ENCODE measurements at places on chromosomes 6 and 20. TPM values are rescaled to one million over a fixed set of nuclear protein-coding genes. Genes with fewer than 3 reads are reported as not detected.

PGC gene
- total RNA-seq, result not detected

DNA sequence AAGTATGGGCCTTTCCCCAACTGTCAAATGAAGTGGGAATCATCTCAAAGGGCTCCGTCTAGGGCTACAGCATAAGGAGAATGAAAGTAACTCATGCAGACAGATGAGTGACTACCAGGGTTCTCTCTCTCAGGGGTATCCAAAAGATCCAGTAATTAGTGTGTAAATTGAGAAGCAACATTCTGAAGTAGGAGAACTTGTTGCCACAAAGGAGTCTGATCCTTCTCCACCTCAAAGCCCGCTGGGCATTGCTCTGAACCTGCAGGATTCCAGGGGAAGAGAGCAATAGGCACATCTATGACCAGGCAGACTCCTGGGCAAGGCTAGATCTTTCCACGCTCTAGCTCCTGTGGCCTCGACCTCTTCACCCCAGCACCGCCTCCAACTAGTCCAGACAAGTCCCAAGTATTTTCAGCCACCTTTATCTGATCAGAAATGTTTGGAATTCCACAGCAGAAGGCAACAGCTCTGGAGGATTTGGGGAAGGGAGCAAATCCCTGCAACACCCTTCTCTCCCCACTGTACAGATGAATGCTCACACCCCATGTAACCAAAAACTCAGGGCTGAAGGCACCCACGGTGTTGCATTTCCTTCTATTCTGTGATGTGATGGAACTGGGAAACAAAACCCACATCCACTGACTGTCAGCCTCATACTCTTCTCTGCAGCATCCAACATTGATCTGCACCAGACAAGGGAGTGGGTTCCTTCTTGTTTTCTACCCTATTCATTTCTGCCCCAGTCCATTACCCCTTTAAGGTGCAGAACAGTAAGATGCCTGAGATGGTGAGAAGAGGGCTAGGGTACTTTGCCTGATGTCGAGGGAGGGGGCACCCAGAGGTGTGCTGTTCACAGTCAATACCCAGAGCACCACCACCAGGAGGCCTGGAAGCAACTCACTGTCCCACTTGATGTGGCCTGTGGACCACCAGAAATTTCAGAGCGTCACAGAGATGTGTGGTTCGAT is 41.0 kb downstream of the COX4I2 start:
- no peak for DNase-seq

- DNase-seq, result peak; percentile 66
Observed at GRCh38 chr6:31356946-31357466, at the start of gene HLA-B. Gene HLA-B, minus strand, starts transcription at chr6:31357179. Its CDS starts 21 bp downstream, at chr6:31357158.

- no peak for DNase-seq
Observed at GRCh38 chr20:61821735-61822134, 243.9 kb downstream of the TAF4 start.

DNA sequence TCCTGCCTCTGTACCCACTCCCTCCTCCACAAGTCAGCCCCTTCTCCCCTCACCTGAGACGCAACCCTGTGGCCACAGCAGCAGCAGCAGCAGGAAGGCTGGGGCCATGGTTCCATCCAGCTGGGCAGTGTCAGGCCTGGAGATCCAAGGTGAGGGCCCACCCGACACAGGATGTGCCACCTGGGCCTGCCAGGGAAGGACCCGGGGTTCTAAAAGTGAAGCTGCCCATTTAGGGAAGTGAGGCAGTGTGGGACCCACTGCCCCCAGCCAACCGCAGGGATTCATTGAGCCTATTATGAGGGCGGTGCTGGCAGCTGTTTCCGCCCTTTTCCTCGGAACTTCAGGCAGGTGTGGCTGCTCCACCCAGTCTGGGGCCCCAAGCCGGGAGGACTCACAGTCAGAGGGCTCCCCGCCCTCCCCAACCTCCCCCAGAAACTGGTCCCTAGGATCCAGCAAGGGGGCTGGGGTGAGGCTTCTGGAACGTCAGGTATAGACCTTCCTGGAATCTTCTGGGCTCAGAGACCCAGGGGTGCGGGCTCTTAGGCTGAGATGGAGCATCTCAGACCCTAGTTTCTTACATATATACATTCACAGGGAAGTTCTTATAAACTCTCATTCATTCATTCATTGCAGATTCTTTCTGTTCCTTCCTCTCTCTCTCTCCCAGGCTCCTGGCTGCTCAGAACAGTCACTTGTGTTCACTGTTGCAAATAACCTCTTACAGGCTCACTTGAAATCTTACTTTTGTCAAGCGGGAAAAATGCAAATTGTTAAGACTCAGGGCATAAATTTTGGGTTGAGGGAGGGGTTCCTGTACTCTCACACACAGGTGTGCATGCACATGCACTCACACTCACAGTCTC is at the start of gene TREML2:
TREML2 (minus strand) TSS at position 249 of the 863 bp plus-strand sequence; CDS start at position 108, 141 bp downstream.
- DNase-seq, result no peak

GRCh38 chr6:52389626-52390360 is 27.8 kb downstream of the PAQR8 start:
- DNase-seq, result no peak
